ENCODE measurements at places on chromosomes 12 and 14. TPM values are rescaled to one million over a fixed set of nuclear protein-coding genes. Genes with fewer than 3 reads are reported as not detected.

Gene TSHR
- not detected for total RNA-seq

Gene LRRIQ1
- total RNA-seq, result 0.62 TPM

Gene TMBIM6
- 382 TPM for total RNA-seq

Gene TMEM263
- 93.0 TPM for total RNA-seq

Gene CLBA1
- total RNA-seq, result 8.0 TPM

Gene RGS6
- total RNA-seq, result not detected

Gene RHEBL1
- total RNA-seq, result 0.62 TPM

Gene ACOT6
- not detected for total RNA-seq

Gene TMEM132C
- total RNA-seq, result not detected

Gene RNF212B
- not detected for total RNA-seq

Gene CEBPE
- not detected for total RNA-seq

Gene GALNT16
- 1.1 TPM for total RNA-seq

Gene PTGER2
- 17.5 TPM for total RNA-seq

Gene KRT78
- not detected for total RNA-seq

Gene ANO4
- total RNA-seq, result 5.9 TPM

Gene NCOR2
- 61.2 TPM for total RNA-seq

Gene NRXN3
- total RNA-seq, result 0.62 TPM

Gene ACSS3
- 16.2 TPM for total RNA-seq

Gene SOCS4
- 17.5 TPM for total RNA-seq

Gene SMARCC2
- 46.2 TPM for total RNA-seq

Gene INSM2
- total RNA-seq, result not detected

Gene AICDA
- total RNA-seq, result not detected

Gene ALDH6A1
- total RNA-seq, result 18.9 TPM

Gene GPX2
- not detected for total RNA-seq

Gene GLTP
- 82.8 TPM for total RNA-seq

Gene SDSL
- 7.5 TPM for total RNA-seq

Gene DHRS1
- total RNA-seq, result 19.2 TPM

Gene PUS1
- total RNA-seq, result 15.2 TPM

Gene CLEC4C
- total RNA-seq, result not detected

Gene MEG3
- 81.9 TPM for total RNA-seq

Gene FAIM2
- 3.0 TPM for total RNA-seq

Gene KRT83
- not detected for total RNA-seq

Gene SPIC
- total RNA-seq, result not detected

Gene RNASE4
- 15.8 TPM for total RNA-seq

Gene SCNN1A
- under 0.01 TPM for total RNA-seq

Gene ZNF641
- 12.4 TPM for total RNA-seq

Data from uterine smooth muscle cell (primary cell).